ENCODE measurements at places on chromosomes 5 and 9.

DNA sequence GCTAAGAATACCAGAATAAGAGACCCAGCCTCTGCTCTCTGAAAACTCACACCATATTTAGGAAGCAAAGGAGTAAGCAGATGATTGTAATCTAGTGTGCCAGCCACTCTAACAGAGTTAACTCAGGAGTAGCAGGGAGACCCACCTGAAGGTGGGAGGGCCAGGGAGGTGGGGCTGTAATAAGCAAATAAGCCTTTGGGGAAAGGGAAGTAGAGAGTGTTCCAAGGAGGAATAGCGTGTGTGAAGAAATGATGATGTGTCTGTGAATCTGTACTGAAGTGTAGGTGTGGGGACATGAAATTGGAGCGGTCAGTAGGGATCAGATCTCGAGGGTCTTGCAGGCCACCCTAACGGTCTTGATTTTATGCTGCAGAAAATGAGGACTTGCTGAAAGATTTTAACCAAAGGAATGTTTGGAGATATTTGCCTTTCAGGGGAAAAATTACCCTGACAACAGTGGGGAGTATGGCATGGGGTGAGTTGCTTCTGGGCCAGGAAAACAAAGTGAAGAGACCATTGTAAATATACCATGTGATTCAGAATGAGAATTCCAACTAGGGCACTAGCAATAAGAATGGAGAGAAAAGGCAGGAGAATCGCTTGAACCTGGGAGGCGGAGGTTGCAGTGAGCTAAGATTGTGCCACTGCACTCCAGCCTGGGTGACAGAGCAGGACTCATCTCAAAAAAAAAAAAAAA is 44.1 kb upstream of the FSD1L start:
- no peaks in the 10 kb centered on the region for H3K36me3 ChIP-seq
- H3K4me3 ChIP-seq, result no peak overlapping the region
- DNase-seq, result no peak
- no peak overlapping the region for H3K27ac ChIP-seq

DNA sequence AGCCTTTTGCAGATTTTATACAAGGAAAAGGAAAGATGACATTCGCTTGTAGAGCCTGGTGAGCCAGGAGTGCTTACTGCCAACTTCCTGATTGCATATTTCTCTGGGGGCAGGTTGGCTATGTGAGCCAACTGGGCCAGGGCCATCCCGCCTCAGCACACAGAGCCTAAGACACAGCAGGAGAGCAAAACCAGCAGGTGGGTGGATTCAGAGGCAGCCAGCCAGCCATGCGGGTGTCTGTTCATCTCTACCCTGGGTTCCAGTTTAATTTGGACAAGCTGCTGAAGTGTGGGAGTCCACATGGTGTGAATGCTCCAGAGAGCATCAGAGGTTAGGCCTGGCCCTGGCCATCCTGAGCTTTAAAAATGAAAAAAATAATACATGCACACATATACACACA is 291.4 kb downstream of the ARHGEF28 start:
- H3K4me1 ChIP-seq, result peaks cover 3% of the 10 kb centered on the region
- peak; percentile 53 for DNase-seq
- H3K36me3 ChIP-seq, result no peaks in the 10 kb centered on the region
- H3K27ac ChIP-seq, result peak overlapping the region; percentile 55
- H3K27me3 ChIP-seq, result no peaks in the 10 kb centered on the region

DNA sequence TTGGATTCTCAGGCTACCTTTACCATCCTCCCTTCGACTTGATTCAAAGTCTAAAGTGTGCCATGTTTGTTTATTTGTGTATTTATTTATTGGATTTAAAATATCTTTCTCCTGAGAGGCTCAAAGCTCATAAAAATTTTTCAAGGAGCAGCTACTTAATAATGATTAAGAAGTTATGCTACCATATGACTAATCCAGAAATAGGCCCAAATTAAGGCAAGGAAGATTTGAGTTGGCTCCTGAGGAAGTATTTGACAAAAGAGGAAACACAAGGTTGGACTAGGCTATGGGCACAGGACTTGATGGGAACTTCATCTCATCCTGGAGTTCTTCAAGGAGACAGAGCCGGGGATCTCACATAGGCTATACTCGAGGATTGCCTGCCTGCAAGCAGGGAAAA is 22.4 kb upstream of the PPP2CA start:
- no peak overlapping the region for H3K27ac ChIP-seq
- H3K27me3 ChIP-seq, result no peaks in the 10 kb centered on the region
- no peaks in the 10 kb centered on the region for H3K4me1 ChIP-seq
- H3K4me3 ChIP-seq, result no peak overlapping the region
- H3K36me3 ChIP-seq, result no peaks in the 10 kb centered on the region
- DNase-seq, result no peak

- DNase-seq, result no peak
- H3K4me1 ChIP-seq, result no peaks in the 10 kb centered on the region
- H3K27me3 ChIP-seq, result no peaks in the 10 kb centered on the region
- H3K4me3 ChIP-seq, result no peak overlapping the region
Observed at GRCh38 chr9:126165755-126166154, 160.9 kb upstream of the MVB12B start.

- peaks cover 2% of the 10 kb centered on the region for H3K4me1 ChIP-seq
- H3K27ac ChIP-seq, result no peak overlapping the region
- H3K4me3 ChIP-seq, result no peak overlapping the region
- H3K27me3 ChIP-seq, result no peaks in the 10 kb centered on the region
- no peaks in the 10 kb centered on the region for H3K36me3 ChIP-seq
- DNase-seq, result no peak
Observed at GRCh38 chr5:67052034-67052433, 144.6 kb downstream of the CD180 start.

DNA sequence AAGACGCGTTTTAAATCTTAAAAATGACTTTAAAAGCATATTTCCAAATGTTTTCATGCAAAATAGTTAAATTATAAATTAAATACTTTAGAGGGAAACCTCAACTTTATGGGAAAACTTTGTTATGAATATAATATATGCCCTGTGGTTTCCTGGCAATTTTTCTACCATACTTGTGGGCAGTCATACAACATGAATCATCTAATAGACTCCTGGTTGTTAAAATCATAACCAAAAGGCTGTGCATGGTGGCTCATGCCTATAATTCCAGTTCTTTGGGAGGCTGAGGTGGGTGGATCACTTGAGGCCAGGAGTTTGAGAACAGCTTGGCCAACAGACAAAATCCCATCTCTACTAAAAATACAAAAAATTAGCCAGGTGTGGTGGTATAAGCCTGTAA is 18.2 kb downstream of the ATP10B start:
- H3K36me3 ChIP-seq, result no peaks in the 10 kb centered on the region
- no peak for DNase-seq
- no peak overlapping the region for H3K4me3 ChIP-seq
- no peaks in the 10 kb centered on the region for H3K27me3 ChIP-seq
- H3K27ac ChIP-seq, result no peak overlapping the region

- no peaks in the 10 kb centered on the region for H3K4me1 ChIP-seq
- no peak overlapping the region for H3K27ac ChIP-seq
- H3K27me3 ChIP-seq, result no peaks in the 10 kb centered on the region
- DNase-seq, result no peak
- no peak overlapping the region for H3K4me3 ChIP-seq
Observed at GRCh38 chr5:137734331-137734730, 1.6 kb downstream of the KLHL3 start.

DNA sequence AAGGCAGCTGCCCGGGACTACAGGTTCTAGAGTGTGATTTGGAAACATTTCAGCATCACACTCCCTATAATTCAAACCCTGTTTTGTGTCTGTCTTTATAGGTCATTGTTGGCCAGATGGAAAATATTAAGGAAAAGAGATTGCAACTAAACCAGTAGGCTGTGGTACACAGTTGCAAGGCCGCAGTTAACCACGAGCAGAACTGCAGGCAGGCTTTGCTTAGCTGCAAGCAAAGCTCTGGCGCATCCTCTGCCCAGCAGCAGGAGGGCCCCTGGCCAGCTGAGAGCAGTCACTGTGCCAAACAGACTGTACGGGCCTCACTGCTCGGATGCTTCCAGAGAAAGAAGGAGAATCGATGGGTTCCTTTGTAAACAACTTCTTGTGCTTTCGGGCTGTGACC is 204.5 kb downstream of the DENND1A start:
- H3K4me1 ChIP-seq, result no peaks in the 10 kb centered on the region
- H3K36me3 ChIP-seq, result no peaks in the 10 kb centered on the region
- no peak overlapping the region for H3K27ac ChIP-seq
- no peaks in the 10 kb centered on the region for H3K27me3 ChIP-seq
- no peak overlapping the region for H3K4me3 ChIP-seq

GRCh38 chr5:181098762-181099601 is 32.0 kb downstream of the OR2V1 start:
- DNase-seq, result no peak
- peaks cover 6% of the 10 kb centered on the region for H3K27me3 ChIP-seq
- no peak overlapping the region for H3K4me3 ChIP-seq
- H3K27ac ChIP-seq, result no peak overlapping the region

GRCh38 chr9:118529624-118530214 is 825.5 kb downstream of the TLR4 start:
- DNase-seq, result no peak
- H3K4me3 ChIP-seq, result no peak overlapping the region
- no peak overlapping the region for H3K27ac ChIP-seq
- H3K27me3 ChIP-seq, result no peaks in the 10 kb centered on the region

All from pancreas (tissue), 10 donors.